RCC 7860 (cell line): ENCODE measurements at places on chromosomes 3 and 15.

- DNase-seq, result no peak
These were observed at the start of gene SH2D7 for GRCh38 chr15:78092261-78093041. Gene SH2D7 (plus strand): TSS chr15:78092561. CDS start chr15:78092585, 24 bp downstream.

- peak; percentile 12 for DNase-seq
These were observed at the start of gene LYSMD2 for GRCh38 chr15:51737522-51738305. Gene LYSMD2 (minus strand): TSS chr15:51737655. CDS start chr15:51737622, 33 bp downstream.

DNA sequence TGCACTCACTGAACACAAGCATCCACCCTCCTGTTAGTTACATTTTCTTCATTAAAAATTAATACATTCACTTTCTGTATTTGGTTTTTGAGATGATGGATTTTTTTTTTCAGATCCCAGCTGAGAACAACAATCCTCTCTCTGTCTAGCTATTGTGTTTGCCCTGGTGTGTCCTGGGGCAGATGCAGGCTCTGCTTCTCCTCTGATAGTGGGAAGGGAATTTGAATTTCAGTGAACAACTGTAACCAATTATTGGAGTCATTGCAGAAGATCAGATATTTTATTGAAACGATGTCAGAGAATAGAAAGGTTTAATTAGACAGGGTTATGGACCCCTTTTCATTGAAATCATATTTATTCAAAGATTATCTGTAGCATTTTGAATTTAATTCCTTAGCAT lies 33.1 kb upstream of the RYR3 start:
- no peak for DNase-seq

GRCh38 chr15:52233405-52233804 lies 42.2 kb upstream of the GNB5 start:
- no peak for DNase-seq

DNA sequence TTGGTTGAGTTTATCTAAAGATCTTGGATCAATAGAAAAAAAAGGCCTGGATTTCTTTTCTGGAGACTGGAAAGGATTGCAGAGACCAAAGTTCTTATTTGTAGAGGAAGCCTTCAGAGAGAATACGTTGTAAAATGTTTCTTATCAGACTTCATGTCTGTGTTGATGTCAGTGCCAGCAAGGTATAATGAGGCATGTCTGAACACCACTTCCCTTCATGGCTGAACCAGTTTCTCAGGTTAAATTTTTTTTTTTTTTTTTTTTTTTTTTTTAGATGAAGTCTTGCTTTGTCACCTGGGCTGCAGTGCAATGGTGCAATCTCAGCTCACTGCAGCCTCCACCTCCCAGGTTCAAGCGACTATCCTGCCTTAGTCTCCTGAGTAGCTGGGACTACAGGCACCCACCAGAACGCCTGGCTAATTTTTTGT lies 17.8 kb upstream of the ZNF774 start:
- DNase-seq, result no peak

- no peak for DNase-seq
These were observed 357.1 kb upstream of the KCNH8 start for GRCh38 chr3:18791182-18791581.

DNA sequence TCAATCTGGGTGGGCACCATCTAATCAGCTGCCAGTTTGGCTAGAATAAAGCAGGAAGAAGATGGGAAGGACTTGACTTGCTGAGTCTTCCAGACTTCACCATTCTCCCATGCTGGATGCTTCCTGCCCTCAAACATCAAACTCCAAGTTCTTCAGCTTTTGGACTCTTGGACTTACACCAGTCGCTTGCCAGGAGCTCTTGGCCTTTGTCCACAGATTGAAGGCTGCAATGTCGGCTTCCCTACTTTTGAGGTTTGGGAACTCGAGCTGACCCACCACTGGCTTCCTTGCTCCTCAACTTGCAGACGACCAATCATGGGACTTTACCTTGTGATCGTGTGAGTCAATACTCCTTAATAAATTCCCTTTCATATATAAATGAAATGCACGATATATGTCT lies 8.6 kb upstream of the LIPC start:
- no peak for DNase-seq

DNA sequence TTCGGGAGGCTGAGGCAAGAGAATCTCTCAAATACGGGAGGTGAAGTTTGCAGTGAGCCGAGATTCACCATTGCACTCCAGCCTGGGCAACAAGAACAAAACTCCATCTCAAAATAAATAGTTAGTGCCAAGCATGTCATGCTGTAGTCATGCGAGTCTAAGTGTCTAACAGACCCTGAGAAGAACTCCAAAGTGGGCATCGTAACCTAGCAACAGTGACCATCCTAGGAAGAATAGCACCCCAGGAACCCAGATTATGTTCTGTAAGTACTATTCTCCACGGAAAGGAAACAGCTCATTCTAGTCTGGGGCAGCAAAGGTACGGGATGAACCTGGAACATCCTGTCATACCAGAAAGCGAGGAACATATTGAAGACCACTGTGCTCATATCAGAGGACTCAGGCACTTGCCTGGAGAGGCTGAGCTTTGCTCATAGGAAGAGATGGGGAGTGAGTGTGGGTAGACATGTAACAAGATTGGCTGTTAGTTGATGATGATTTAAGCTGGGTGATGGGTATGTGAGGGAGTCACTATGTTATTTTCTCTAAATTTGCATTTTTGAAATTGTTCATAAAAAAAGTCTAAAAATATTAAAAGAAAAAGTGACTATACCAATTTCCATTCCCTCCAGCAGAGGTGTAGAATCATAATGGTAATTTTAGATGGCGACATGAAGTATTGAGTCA lies 31.7 kb downstream of the BCL2L10 start:
- DNase-seq, result no peak
